Motor neuron (in vitro differentiated cells): ENCODE measurements at places on chromosomes 7 and 10. TPM values are rescaled to one million over a fixed set of nuclear protein-coding genes. Genes with fewer than 3 reads are reported as not detected.

DNA sequence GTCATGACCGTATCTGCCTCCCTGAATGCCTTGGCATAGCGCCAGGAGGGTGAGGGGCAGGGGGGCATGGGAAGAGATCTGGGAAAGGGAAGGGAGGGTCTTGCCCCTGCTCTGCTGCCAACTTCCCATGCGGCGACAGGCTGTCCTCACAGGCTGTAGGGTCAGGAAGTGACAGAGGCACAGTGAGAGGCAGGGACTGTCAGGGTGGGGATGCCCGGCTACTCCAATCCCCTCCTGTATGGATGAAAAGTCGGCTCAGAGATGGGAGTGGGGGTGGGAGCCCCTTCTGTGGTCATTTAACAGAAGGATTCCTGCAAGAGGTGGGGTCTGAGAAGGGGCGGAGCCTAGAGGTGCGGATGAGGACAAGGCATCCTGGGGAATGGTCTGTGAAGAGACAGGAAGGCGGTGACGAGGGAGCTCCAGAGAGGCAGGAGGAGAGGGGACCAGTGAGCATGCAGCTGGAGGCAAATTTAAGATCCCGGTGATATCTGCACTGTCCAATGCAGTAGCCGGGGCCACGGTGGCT lies 20.8 kb upstream of the UNC5B start:
- ATAC-seq = peak; percentile 24

DNA sequence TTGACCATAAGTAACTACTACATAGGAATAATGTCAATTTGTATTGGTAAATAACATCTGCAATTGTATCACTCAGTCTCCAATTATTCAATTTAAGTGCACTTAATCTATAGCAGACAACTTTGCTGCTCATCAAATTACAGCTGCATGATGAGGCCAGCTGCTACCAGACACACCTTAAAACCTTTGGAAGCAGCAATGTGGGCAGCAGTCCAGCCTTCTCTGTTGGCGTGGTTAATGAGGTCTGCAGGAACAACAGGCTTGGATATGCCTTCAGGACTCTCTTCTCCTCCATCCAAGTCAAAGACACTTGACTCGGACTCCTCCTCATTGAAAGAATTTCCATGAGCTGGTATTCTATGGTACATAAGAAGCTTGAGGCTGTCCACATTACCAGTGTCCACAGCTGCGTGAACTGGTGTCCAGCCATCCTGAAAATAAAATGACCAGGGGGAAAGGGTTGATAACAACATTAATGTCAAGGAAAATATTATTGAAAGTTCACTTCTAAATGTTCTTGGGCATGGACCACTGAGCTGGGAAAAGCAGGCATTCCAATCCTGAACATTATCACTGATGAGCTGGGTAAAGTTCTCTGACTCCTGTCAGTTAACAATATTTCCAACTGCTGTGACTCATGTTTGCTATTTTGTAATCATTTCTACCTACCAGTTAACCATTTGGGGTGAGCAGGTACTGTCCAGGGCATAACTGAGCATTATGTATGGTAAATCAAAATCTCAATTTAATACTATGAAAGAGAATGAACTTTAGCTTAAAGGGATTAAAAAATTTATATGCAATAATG lies 95.7 kb downstream of the CTTNBP2 start:
- ATAC-seq = no peak

- no peak for ATAC-seq
Measured at GRCh38 chr7:143346018-143346417, 16.5 kb downstream of the FAM131B start.

GPR26 gene
- 0.10 and 0.11 TPM in 2 replicates for total RNA-seq

NCF1 gene
- 0.57 TPM in 1 of 2 replicates, not detected in the other for total RNA-seq

EDRF1 gene
- 49.0 and 53.2 TPM in 2 replicates for total RNA-seq

UPK3B gene
- 0.52 TPM in 1 of 2 replicates, not detected in the other for total RNA-seq
